ENCODE measurements at places on chromosomes 5 and 9.

- ATAC-seq, result no peak
Measured at GRCh38 chr5:36108758-36109460, 42.2 kb upstream of the UGT3A2 start.

DNA sequence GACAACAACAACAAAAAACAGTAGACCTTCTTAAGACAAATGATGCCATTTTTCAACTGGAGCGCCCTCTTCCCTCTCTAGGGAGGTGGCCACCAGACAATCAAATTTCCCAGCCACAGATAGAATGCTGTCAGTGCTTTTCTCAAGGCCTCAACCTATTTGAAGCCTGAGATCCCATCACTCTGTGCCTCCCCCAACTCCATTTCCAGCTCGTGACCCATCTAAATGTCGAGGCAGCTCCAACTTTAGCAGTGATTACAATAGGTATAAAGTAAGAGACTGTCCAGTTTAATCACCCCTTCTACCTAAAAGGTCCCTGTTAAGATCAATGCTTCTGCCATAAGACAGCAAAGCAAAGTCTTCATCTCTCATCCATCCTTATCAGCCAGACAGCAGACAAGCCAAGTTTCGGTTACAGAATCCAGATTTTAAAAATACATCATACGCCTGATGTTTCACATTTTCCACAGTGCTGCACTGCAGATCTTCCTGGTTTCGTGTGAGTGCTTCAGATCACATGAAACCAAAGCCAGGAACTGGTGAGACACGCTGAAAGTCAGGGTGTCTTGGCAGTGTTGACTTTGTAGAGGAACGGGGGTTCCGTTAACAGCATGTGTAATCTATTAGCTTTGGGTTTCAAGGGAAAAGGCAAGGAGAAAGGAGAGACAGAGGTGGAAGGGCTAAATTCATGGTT lies 447.8 kb downstream of the ENC1 start:
- ATAC-seq, result no peak

- ATAC-seq, result no peak
Measured at GRCh38 chr9:92293075-92293354, 482 bp downstream of the IARS1 start.

- no peak for ATAC-seq
Measured at GRCh38 chr5:17373406-17373805, 124.6 kb upstream of the TAF11L2 start.

- ATAC-seq, result no peak
Measured at GRCh38 chr9:112380102-112380824, at the start of gene HSDL2. TSS of gene HSDL2 (plus strand) at chr9:112380108. CDS start at chr9:112380164, 56 bp downstream.

DNA sequence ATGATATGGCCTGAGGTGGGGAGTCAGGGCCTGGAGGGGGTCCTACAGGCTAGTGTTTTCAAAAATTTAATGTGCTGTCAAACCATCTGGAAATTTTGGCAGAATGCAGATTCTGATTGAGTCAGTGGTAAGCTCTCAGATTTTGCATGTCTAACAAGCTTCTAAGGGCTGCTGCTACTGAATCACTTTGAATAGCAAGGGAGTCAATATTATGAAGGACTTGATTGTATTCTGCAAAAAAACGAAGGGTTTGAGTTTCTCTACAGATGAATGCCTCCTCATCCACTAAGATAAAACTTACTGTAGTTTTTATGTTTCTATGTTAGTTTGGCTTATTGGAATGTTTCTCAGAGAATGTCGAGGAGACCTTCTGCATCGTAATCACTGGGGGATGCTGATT lies 179.5 kb downstream of the TMEM38B start:
- ATAC-seq, result no peak

DNA sequence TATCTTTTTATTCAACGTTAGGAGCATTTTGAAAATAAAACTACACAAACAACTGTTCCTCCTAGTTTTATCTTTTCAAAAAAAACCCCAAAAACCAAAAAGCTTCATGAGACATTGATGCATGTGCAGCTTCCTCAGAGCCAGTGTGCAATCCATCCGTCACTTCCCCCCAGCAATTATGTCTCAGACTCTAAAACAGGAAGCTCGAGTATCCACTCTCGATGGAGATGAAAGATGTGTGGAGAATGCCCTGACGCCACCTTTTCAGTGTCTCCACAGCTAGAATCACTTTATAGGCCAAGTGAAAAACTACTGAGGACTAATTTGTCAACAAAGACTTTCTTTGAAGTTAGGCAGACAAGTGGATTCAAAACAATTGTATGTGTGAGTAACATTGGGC lies 408.9 kb upstream of the SMARCA2 start:
- no peak for ATAC-seq

DNA sequence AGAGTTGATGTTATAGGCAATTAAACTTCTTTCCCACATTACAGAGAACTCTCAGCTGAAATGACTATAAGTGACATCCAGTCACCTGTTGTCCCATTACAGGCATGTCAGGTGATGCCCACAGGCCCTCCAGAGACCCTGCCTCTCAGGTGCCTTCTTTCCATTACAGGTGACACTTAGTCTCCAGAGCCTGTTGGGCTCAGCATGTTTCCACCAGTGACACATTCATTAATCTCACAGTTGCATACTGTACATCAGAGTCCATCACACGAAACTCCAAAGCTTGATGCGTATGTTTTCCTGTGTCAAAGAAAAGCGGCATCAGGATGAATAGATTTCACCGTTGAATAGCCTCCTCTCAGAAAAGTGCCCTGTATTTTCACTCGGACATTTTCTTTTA lies 14.6 kb downstream of the PRUNE2 start:
- no peak for ATAC-seq

- ATAC-seq, result no peak
Measured at GRCh38 chr5:123455640-123456039, 32.4 kb upstream of the CEP120 start.

- no peak for ATAC-seq
Measured at GRCh38 chr5:2366816-2367215, 384.7 kb downstream of the IRX2 start.

GRCh38 chr9:120568816-120569215 lies 11.2 kb downstream of the CDK5RAP2 start:
- no peak for ATAC-seq

- ATAC-seq, result no peak
Measured at GRCh38 chr5:54700986-54701578, 183.5 kb downstream of the SNX18 start.

DNA sequence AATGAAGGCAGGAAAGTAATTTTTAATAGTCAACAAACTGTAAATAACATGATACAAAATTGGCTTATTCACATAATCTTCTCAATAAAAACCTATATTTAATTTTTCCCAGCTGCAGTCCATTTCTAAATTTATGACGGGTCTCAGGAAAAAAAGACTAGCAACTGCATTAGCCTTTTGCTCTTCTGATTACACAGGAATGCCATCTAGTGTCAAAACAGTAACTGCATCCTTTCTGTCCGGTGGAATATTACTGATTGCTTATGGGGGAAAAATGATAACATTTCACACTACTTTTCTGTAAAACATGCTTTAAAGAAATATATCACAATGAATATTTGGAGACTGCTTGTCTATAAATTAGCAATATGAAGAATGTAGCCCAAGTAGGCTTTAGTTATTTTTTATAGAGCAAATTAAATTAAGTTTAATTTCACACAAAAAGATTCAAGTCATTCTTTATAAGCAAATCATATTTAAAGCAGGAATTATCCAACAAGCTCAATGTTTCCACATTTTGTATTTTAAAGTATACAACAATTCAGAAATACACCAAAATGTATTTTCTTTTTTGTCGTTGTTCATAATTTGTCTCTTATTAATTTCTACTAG lies 534.7 kb downstream of the CDH10 start:
- no peak for ATAC-seq

GRCh38 chr5:76425146-76425545 lies 22.1 kb downstream of the IQGAP2 start:
- ATAC-seq, result no peak

DNA sequence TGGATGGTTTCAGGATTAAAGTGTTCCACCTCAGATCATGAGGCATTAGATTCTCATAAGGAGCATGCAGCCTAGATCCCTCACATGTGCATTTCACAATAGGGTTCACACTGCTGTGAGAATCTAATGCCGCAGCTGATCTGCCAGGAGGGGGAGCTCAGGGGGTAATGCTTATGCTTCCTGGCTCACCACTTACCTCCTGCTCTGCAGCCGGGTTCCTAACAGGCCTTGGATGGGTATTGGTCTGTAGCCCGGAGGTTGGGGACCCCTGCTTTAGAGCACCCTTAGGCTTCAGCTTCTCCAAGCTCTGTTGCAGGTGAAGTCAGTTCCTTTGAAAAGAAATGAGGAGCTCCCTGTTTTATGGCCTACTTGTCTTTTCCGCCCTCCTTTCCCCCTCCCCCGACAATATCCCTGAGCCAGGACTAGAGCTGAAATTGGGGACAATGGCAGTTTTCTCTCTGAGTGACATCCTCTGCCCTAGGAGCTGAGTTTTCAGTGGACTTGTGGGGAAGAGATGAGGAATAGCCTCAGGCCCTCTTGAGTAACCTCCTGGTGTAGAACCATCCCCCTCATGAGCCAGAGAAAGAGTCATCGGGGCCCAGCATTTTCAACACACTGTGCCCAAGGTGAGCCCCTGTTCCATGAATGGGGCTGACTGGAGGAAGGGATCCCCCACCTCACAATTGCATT lies 16.2 kb upstream of the MAT2B start:
- no peak for ATAC-seq

DNA sequence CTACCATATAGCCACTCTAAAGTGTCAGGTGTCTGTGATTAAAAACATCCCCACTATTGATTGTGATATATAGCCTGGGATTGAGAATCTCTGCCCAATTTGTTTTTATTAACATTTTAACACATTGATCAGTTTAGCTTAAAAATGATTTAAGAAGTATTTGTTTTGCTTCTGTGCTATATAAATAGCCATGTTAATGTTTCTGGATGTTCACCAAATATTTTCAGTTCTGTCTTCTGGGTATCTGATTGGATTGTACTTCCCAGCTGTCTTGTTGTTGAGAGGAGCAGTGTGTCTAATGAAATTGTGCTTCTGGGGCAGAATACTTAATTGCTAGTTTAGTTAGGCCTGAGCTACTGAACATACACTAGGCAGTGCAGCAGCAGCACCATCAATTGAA lies 126.6 kb upstream of the TUSC1 start:
- no peak for ATAC-seq

- no peak for ATAC-seq
Measured at GRCh38 chr5:154206311-154206710, 15.8 kb downstream of the GALNT10 start.

- ATAC-seq, result no peak
Measured at GRCh38 chr9:134544388-134545214, 97.0 kb upstream of the COL5A1 start.

DNA sequence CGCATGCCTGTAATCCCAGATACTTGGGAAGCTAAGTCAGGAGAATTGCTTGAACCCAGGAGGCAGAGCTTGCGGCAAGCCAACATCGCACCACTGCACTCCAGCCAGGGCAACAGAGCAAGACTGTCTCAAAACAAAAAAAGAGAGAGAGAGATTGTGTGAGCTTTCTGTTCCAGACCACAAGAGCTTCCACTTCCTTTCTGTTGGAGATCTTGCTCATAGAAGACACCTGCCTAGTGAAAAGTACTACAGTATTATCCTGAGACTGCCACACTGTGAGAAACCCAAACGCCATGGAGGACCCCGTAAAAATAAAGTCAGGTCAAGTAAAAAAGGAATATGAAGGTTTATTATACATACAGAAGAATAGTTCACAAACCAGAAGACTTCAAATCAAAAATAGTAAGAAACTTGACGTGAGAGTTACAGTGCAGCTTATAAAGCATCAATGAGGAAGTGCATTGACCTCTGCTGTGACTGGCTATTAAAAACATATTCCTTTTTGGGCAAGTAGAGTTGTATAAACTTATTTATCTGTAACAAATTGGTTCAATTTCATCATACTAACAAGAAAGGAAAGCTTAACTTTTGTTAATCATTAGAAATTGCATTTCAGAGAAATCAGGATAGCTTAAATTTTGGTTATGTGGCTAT lies 4.3 kb upstream of the EMB start:
- ATAC-seq, result peak; percentile 70

- ATAC-seq, result no peak
Measured at GRCh38 chr9:18250053-18250452, 223.9 kb upstream of the ADAMTSL1 start.

DNA sequence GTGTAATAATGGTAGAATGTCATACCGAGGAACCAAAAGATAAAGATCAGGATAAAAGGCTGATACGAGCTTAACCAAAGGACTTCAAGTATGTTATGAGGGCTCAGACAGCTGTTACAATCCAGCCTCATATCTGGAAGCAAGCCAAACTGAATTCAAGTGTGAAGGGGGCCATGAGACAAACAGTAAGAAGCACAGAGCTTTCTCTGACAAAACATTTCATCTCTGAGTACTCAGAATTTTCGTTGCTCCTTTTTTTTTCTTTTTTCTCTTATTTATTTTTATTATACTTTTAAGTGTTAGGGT lies 52.9 kb upstream of the CD180 start:
- no peak for ATAC-seq

DNA sequence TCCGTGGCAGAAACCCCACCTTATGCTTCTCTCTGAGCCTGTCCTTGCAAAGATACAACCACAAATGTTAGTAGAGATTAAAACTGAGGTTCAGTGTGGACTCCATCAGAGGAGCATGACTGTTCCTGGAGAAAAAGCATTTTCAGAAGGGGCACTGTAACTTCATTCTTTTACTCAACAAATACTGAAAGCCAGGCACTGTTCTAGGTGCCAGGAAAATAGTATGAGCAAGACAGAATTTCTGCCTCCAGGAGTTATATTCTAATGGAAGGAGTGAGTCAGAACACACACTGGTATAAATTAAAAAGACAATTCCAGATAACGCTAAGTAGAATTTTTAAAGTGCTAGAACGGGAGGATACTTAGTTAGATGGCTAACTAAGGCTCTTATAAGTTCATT lies 251.4 kb upstream of the GAS1 start:
- no peak for ATAC-seq

DNA sequence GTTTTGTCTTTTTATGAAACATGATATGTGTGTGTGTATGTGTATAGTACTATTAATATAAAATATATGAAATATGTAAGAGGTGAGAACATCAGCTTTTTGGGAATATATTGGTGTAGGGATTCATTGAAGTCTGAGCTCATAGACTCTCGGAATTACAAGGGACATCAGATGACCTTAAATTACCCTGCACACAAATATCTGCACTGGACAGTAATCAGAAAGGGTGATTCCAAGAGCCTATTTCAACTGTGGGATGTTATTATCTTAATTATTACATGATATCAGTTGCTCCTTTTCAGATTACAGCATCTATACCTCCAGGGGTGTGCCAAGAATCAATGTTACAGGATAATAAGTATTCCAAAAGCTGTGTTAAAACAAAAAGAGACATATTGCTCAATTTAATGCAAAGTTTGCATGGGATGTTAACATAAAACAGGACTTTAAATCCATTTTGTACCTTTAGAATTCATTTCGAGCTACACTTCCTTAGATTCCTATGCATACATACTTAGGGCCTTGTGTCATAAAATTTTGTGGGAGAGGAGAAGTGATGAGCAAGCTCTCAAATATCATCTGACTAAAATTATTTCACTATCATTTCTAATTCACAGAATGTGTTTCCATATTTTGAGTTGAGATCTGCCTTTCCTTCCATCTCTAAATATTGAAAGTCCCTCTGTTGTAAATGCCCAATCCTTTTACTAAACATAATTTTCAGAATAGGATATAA lies 365.2 kb downstream of the BRINP1 start:
- ATAC-seq, result no peak
